ENCODE measurements at places on chromosomes 16 and 17. TPM values are rescaled to one million over a fixed set of nuclear protein-coding genes. Genes with fewer than 3 reads are reported as not detected.
A peak's percentile ranks its signal among the peaks of the same experiment; 100 is the strongest.

GRCh38 chr17:77880711-77881450 lies 77.6 kb upstream of the TNRC6C start:
- H3K4me1 ChIP-seq, result peaks cover 80% of the 10 kb centered on the region
- H3K27me3 ChIP-seq, result peaks cover 9% of the 10 kb centered on the region
- peaks cover 4% of the 10 kb centered on the region for H3K36me3 ChIP-seq
- H3K27ac ChIP-seq, result peak overlapping the region; percentile 86

- H3K27me3 ChIP-seq, result no peaks in the 10 kb centered on the region
- H3K36me3 ChIP-seq, result no peaks in the 10 kb centered on the region
- no peak overlapping the region for H3K27ac ChIP-seq
- no peaks in the 10 kb centered on the region for H3K4me1 ChIP-seq
- no peak for DNase-seq
- no peak overlapping the region for H3K4me3 ChIP-seq
These were observed 1100.6 kb upstream of the RBFOX1 start for GRCh38 chr16:6232056-6232455.

- H3K27me3 ChIP-seq, result no peaks in the 10 kb centered on the region
- H3K27ac ChIP-seq, result peak overlapping the region; percentile 99
- H3K36me3 ChIP-seq, result peaks cover 7% of the 10 kb centered on the region
- peaks cover 94% of the 10 kb centered on the region for H3K4me1 ChIP-seq
These were observed 22.2 kb downstream of the FAM117A start for GRCh38 chr17:49741692-49742076.

DNA sequence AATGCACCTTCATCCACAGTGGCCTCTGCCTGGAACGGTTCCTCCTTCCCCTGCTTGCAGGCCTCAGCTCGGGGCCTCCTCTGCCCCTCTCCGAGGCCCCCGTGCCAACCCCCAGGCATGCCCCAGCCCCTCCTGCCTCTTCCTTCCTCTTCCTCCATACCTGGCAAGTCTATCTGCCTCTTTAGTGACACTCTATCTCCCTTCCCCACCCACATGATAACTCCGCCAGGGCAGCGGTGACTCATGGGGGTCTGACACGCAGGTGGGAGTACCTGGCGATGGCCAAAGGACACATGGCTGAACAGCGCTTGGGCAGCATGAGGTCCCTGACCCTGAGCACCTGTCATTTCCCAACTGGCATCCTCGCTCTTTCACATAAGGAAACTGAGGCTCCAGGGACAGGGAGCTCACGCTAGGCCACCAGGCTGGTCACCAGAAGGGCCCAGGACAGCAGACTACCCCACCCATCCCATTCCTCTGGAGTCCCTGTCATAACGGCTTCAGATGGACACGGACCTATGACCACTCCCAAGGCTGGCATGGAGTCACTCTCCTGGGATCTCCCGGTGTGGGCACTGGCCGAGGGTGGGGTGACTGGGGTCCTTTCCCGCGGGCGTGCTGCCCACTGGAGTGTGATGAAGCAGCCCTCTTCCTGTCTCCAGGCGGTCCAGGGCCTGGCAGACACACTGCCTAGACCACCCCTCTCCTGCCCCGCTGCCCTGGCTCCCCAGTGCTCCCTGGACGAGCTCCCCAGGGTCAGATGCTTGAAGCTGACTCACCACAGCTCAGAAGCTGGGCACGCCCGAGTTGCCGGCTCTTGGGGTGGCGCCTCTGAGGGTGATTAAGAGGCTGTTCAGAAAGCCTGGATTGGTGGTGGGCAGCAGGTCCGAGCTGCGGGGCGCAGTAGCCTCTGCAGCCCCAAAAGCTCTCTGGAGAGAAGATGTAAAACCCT lies 100.6 kb downstream of the ENGASE start:
- DNase-seq, result no peak
- peaks cover 7% of the 10 kb centered on the region for H3K27me3 ChIP-seq
- no peak overlapping the region for H3K4me3 ChIP-seq

GRCh38 chr17:80834893-80835275 lies 156.8 kb upstream of the CHMP6 start:
- DNase-seq, result no peak
- no peaks in the 10 kb centered on the region for H3K27me3 ChIP-seq
- H3K4me1 ChIP-seq, result peaks cover 23% of the 10 kb centered on the region
- no peak overlapping the region for H3K4me3 ChIP-seq

DNA sequence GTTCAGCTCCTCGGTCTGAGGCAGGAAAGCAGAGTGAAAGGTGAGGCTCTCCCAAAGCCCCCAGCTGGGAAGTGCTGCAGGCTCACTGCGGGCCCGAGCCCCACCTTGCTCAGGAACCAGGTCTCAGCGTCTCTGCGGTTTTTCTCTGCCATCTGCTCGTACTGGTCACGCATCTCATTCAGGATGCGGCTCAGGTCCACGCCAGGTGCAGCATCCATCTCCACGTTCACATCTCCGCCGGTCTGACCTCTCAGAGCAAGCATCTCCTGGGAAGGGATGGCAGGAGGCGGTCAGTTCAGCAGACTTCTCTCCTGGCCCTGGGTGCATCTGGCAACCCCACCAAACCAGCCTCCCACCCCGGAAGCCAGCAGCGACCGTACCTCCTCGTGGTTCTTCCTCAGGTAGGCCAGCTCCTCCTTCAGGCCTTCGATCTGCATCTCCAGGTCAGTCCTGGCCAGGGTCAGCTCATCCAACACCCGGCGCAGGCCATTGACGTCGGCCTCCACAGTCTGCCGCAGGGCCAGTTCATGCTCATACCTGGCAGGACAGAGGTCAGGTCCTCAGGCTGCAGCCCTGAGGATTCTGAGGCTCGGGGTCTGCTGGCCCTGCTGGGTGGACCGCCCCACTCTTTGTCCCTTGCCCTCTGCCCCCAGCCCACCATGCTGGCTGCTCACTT lies 1.5 kb downstream of the KRT16 start:
- H3K27ac ChIP-seq, result no peak overlapping the region
- no peak for DNase-seq
- no peak overlapping the region for H3K4me3 ChIP-seq
- peaks cover 19% of the 10 kb centered on the region for H3K27me3 ChIP-seq
- peaks cover 2% of the 10 kb centered on the region for H3K36me3 ChIP-seq

- H3K4me1 ChIP-seq, result peaks cover 34% of the 10 kb centered on the region
- H3K27ac ChIP-seq, result peak overlapping the region; percentile 95
- no peak for DNase-seq
- no peaks in the 10 kb centered on the region for H3K27me3 ChIP-seq
- peak overlapping the region; percentile 99 for H3K4me3 ChIP-seq
These were observed 1.8 kb downstream of the MGRN1 start for GRCh38 chr16:4626396-4626795.

DNA sequence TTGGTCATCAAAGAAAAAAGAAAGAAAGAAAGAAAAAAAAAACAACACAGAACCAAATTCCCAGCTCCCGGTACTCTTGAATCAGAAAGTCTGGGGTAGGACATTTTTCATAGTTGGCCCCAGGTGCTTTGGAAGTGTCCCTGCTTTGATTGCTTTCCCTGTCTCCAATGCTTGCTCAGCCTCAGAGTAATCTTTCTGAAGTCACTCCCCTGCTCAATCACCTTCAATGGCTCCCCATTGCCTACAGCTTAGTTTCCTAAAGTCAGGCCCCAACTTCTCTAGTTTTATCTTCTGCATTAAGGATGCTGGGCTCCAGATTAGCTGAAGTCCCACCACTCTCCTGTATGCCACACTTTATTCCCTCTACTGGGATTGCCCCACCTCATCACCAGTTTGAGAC lies 17.1 kb downstream of the CNGB1 start:
- H3K27me3 ChIP-seq, result peaks cover 6% of the 10 kb centered on the region
- no peak overlapping the region for H3K27ac ChIP-seq
- H3K36me3 ChIP-seq, result no peaks in the 10 kb centered on the region
- H3K4me1 ChIP-seq, result no peaks in the 10 kb centered on the region

DNA sequence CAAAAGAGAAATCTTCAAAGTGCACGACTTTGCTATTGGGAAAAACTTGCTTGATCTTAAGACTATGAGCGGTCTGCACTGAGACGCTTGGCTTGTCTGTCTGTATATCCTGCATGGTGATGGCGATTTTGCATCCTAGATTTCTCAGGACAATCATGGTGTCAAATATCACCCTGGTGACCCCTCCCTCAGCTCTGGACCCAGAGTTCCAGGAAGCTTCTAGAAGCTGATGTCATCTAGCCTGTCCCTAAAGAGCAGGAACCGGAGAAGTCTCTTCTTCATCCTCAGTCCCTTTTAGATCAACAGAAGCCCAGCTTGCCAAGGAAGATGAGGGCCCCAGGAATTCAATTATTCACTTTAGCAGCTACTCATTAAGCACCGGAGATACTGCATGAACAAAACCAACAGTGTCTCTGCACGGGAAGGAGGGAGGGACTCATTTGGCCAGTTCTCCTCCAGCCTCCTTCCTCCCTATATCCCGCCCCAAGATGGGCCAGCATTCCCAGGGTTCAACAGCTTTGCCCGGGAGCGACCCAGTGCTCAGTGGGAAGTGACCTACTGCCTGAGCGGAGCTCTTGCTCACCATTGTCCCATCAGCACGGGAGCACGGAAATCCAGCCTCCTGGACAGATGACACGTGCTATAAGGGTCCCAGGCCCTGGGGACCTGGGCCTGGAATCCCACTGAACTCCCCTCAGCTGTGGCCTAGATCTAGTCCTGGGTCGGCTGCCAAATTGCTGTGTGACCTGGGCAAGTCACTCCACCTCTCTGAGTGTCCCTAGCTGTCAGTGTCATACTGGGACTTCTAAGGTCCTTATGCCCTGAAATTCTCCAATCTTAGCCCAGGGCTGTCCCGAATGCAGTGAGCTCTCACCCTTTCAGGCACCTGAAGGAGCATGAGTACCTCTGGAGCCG lies 3.8 kb downstream of the EMP2 start:
- H3K27ac ChIP-seq, result no peak overlapping the region
- peaks cover 27% of the 10 kb centered on the region for H3K27me3 ChIP-seq
- no peaks in the 10 kb centered on the region for H3K36me3 ChIP-seq
- DNase-seq, result no peak
- peaks cover 7% of the 10 kb centered on the region for H3K4me1 ChIP-seq

- H3K4me1 ChIP-seq, result peaks cover 33% of the 10 kb centered on the region
- H3K27me3 ChIP-seq, result no peaks in the 10 kb centered on the region
- no peak for DNase-seq
- H3K4me3 ChIP-seq, result no peak overlapping the region
- no peak overlapping the region for H3K27ac ChIP-seq
- peaks cover 8% of the 10 kb centered on the region for H3K36me3 ChIP-seq
These were observed 9.3 kb downstream of the JUP start for GRCh38 chr17:41777157-41777573.

The NPW gene
- 1.5 TPM for total RNA-seq

GRCh38 chr16:69936751-69937211 lies 14.4 kb upstream of the CLEC18A start:
- no peak overlapping the region for H3K4me3 ChIP-seq
- DNase-seq, result no peak
- H3K27me3 ChIP-seq, result no peaks in the 10 kb centered on the region
- H3K27ac ChIP-seq, result no peak overlapping the region
- H3K36me3 ChIP-seq, result peaks cover 91% of the 10 kb centered on the region

DNA sequence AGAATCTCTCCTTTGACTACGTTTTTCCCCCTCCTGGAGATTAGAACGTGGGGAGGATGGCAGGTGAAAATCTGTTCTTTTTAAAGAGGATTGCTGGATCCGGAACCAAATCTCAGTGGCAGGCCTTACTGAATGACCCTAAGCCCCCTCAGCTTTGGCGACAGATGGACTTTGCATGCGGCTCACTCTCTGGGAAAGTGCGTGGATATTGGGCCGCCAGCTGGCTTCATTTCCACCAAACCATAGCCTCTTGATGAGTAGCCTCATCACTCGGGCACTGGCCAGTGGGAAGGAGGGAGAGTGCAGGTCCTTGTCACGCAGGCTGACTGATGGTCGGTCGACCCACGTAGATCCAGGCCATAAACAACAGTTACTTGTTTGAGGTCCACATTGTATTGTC lies 31.3 kb upstream of the CCDC182 start:
- no peaks in the 10 kb centered on the region for H3K4me1 ChIP-seq
- H3K4me3 ChIP-seq, result no peak overlapping the region
- H3K27ac ChIP-seq, result no peak overlapping the region
- H3K36me3 ChIP-seq, result no peaks in the 10 kb centered on the region
- H3K27me3 ChIP-seq, result peaks cover 23% of the 10 kb centered on the region

- H3K4me3 ChIP-seq, result no peak overlapping the region
- peaks cover 29% of the 10 kb centered on the region for H3K4me1 ChIP-seq
- no peaks in the 10 kb centered on the region for H3K27me3 ChIP-seq
- no peak for DNase-seq
These were observed 102.1 kb upstream of the CHMP6 start for GRCh38 chr17:80889231-80890195.

The MAP2K3 gene
- 75.1 TPM for total RNA-seq

GRCh38 chr17:60601447-60602384 lies 1.7 kb downstream of the PPM1D start:
- peak overlapping the region; percentile 98 for H3K4me3 ChIP-seq
- no peaks in the 10 kb centered on the region for H3K27me3 ChIP-seq
- DNase-seq, result no peak
- peak overlapping the region; percentile 84 for H3K27ac ChIP-seq
- peaks cover 17% of the 10 kb centered on the region for H3K36me3 ChIP-seq

The SHPK gene
- 9.5 TPM for total RNA-seq

The GPR142 gene
- not detected for total RNA-seq

- H3K27me3 ChIP-seq, result peaks cover 20% of the 10 kb centered on the region
- peaks cover 2% of the 10 kb centered on the region for H3K4me1 ChIP-seq
- no peaks in the 10 kb centered on the region for H3K36me3 ChIP-seq
These were observed 12.0 kb downstream of the ARL4D start for GRCh38 chr17:43410557-43411368.
